ENCODE measurements at places on chromosomes 2 and 18.

DNA sequence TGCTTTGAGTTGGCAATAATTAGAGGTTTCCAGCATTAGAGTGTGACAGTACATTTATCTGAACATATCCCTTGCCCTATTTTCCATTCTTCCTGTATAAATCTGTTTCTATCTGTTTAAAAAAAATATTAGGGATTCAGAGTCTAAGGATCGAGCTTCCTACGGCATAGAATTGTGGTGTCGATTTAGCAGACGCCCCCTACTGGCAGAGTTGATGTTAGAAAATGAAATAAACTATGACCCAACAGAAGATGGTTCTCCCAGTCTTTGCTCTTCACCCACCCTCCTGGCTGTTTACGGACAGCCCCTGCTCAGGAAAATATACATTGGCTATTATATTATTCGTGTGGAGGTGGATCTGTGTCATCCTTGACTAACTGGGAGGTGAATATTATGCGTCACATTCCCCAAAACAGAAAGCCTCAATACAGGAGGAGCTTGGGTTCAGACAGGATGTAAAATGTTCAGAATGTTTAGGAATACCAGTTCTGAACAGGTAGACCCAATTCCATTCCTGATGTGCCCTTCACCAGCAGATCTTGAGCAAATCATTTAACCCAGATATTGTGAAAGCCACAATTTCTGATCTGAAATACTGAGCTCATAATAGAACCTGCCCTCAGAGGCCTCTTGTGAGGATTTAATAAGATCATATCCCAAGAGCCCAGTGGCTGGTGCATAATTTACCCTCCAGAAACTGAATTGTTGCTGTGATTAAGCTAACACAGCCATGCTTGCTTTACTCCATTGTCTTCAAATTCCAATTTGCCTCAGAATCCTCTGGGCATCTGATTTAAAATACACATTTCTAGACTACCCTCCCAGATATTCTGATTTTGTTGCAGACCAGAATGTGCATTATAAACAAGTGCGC is 10.8 kb upstream of the ERMN start:
- DNase-seq = no peak

GRCh38 chr2:34664266-34664665 is 1065.2 kb upstream of the FAM98A start:
- DNase-seq = no peak

DNA sequence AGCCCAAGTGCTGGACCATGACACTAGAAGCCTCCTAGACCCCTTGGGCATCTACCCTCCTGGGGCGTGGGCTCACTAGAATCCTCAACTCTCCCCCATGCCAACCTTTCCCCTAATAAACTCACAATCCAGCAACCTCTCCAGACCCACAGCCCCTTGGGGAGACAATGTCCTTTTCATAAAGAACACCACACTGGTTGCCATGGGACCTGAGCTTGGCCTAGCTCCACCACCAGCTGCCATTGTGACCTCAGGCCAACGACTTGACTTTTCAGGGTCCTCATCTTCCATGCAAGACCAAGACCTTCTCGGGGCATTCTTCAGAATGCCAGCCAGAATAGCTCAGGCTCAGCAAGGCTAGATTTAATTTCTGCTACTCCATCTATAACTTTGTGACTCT is 128.1 kb upstream of the NPAS2 start:
- no peak for DNase-seq

DNA sequence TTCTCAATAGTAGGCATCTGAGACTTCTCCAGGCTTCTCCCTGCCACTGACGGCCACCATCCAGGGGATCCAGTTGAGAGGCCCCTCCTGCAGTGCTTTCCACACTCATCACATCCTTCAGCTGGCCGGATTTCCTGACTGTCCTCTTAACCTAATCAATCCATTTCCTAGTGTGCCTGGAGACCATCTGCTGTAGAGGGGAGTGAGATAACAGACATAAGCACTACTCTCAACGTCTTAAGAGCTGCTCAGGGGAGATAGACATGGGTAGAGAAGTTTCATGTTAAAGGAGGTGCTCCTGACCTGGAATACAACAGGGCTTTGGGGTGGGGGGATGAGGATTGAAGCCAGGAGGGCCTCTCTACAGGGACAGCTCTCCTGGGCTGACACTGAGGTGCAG is 14.2 kb downstream of the SPR start:
- no peak for DNase-seq

- DNase-seq = no peak
Measured at GRCh38 chr2:217980036-217980435, 22.8 kb downstream of the TNS1 start.

- DNase-seq = peak; percentile 74
Measured at GRCh38 chr2:68251855-68252399, 405 bp downstream of the PPP3R1 start.

- DNase-seq = no peak
Measured at GRCh38 chr2:103789381-103790095, 1027.7 kb downstream of the TMEM182 start.

DNA sequence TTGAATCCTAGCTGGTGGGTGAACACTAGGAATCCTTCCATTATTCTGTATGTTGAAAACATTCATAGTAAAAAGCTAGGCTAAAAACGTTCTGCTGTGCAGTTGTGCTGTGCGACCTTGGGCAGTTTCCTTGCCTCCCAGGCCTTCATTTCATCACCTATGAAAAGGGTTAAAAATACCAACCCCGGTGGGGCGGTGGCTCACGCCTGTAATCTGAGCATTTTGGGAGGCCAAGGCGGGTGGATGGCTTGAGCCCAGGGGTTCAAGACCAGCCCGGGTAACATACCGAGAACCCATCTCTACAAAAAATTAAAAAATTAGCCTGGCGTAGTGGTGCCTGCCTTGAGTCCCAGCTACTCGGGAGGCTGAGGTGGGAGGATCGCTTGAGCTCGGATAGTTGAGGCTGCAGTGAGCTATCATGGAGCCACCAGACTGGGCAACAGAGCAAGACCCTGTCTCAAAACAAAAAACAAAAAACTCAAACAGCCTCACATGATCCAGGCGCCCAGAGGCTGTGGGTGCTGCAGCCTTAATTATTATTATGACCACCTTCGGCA is 2.9 kb upstream of the RRM2 start:
- DNase-seq = no peak

DNA sequence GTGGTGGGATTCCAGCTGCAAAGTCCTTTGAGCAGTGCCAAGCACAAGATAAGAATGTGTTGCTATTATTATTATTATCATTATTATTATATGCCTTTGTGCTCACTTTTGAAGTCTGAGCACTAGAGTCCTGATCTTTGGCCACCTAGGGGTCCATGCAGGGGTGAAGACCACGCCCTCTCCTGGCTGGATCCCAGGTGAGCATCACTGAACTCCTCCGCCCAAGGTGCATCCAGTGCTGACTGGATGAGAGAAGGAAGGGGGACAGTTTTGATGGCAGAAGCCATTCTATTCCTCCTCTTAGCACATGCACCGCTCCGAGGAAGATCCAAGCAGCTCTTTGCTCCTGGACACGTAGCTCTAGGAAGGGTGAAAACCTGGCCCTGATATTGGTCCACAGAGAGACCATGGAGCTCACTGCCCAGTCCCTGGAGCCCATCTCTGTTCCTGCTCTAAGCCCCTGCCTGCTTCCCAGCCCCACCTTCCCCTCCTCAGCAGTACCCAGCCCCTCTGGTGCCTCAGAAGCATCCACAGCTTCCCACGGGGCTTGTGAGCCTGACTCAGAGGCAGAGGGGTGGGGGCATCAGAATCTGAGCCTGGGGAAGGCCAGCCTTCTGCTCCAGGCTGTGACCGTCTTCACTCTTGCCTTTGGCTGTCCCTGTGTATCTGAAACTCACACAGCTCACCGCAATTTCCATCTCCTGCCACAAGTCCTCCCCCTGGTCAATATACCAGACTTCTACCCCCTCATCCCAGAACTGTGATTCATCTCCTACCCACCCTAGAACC is 45.4 kb downstream of the MCFD2 start:
- no peak for DNase-seq

DNA sequence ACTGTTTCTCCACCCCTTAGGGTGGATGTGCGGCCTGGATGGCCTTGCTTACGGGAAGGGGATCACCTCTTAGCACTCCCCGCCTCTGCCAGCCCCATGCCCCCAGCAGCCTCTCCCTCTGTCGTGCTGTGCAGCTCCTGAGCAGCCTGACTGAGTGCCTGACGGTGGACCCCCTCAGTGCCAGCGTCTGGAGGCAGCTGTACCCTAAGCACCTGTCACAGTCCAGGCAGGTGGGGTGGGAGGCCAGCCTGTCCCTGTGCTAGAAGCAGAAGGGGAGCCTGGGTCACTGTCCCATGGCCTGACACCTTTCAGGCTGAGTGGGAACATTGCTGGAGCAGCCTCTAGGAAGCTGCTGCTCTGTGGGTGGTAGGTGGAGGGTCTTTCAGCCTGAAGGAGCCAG is 5.2 kb downstream of the TMEM214 start:
- DNase-seq = no peak

GRCh38 chr2:24010477-24011249 is 778 bp downstream of the MFSD2B start:
- DNase-seq = no peak

DNA sequence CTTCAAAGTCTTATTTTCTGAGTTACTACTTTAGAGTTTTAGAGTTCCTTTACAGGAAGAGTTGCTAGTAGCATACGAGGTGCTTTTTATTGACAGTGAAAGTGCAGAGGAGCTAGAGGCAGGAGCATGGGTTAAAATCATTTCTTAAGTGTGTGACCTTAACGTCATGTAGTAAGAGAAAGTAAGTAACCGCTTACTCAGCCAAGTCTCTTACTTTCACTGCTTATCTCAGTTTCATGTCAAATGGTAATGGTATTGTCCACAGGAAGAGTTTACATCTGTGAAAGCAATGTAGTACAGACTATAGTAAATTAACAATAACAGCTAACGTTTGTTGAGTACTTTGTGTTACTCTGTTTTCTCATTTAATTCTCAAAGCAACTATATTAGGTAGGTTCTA is 12.6 kb downstream of the NDUFAF7 start:
- DNase-seq = no peak

- no peak for DNase-seq
Measured at GRCh38 chr2:187079901-187080300, 230.9 kb upstream of the ZSWIM2 start.

- no peak for DNase-seq
Measured at GRCh38 chr2:101628030-101628392, 69.5 kb upstream of the MAP4K4 start.

GRCh38 chr2:25305775-25306174 is 36.0 kb downstream of the DNMT3A start:
- no peak for DNase-seq

DNA sequence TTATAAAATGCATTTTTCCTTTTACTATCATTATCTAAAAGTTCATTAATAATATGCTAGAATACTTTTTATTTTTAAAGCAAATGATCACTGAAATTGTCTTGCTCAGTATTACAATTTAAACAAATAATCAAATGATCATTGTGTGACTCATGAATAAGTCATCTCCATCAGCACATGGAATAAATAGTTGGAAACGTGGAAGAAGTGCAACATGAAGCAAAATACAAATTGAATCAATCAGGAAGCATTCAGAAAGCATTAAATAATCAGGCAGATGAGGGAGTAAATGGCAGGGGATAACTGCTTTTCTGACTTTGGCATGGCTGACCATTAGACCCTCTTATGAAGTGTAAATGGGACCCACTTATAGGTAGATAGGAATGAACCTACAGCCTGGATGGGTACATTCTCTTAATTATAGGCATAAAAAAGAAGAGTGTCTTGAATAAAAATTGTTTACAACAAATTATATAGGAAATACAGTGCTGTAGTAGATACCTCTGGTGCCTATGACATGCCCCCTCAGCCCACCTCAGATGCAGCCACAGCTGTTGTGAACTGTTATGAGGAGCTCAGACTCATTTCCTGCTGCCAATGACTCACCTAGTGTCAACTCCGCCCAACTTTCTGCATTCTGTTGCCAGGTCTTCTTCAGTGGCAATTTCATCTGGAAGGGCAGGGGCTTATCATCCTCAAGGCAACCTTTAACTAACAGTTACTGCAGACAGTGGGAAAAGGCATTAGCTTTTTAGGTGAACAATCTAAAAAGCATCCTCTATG is 936.0 kb downstream of the TRIB2 start:
- no peak for DNase-seq

DNA sequence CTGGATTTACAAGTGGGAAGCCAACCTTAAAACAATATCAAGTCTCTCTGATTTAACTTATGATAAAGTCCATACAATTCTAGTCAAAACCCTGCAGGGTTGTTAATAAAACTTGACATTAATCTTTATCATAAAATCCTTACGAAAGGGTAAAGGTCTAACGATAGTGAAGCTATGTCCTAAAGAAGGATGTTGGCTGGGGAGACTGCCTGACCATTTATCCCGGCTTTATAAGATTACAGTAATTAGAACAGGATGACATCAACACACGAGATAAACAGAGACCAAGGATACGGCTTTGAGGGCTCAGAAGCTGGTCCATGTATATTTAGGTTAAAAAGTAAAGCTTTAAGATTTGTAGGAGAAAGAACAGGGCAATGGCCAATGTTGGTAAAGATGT is 189.0 kb upstream of the COPS8 start:
- no peak for DNase-seq

GRCh38 chr2:39435741-39436591 is 1.1 kb downstream of the MAP4K3 start:
- no peak for DNase-seq

DNA sequence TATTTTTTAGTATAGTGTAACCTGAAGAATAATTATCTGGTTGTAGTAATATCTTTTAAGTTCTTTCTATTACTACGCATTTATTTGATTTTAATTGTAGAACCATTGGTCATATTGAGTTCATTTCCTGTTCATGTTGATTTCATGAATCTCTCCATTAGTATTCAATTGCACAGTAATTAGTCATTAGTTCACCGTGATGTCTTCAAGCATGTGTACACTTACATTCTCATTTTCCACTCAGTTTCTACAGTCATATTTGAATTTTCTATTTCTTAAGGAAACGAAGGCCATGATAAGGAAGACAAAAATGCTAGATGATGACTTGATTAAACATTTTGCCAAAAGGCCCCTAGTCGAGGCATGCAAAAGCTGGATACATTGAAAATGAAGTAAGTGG is 333.7 kb upstream of the FANCL start:
- no peak for DNase-seq

DNA sequence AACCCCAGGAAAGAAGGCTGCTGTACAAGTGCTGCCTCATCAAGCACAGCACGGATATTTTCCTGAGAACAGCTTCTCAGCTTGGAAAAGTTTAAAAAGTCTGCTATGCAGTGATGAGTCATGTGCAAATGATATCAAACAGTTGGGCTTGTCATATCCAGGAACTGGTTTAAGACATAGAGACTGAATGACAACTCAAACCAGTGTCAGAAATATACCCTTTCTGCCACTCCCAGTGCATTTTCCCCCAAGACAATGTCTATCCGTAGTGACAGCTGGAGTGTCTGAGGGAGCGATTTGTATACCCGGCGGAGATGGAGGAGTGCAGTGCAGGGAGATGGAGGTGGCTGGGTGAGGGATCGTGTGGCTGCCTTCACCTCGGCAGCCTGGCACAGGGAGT is 28.2 kb downstream of the SOX11 start:
- no peak for DNase-seq

GRCh38 chr2:237732790-237733381 is 65.7 kb upstream of the RBM44 start:
- no peak for DNase-seq

DNA sequence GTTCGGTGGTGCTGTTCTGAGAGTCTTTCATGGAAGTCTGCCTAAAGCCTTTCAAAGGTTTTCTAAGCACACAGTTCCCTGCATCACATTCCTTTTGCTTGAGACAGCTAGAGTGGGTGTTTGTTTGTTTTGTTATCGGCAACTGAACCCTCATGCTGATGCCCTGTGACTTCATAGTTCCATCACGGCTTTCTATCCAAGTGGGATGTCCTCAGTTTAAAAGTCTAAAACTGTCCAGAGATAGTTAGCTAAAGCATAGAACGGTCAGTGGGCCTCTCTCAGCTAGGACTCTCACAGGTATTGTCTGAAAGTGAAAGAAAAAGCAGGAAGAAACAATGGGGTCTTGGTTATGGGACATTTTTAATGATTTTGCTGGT is 337.3 kb downstream of the OSR1 start:
- DNase-seq = no peak
